ENCODE measurements at places on chromosomes 6 and 20. TPM values are rescaled to one million over a fixed set of nuclear protein-coding genes. Genes with fewer than 3 reads are reported as not detected.

Gene LY6G5C
- total RNA-seq, result not detected

Gene PET117
- total RNA-seq, result 9.9 TPM

Gene HLA-DOA
- total RNA-seq, result 7.2 TPM

Gene BPIFB2
- total RNA-seq, result not detected

Gene BANF2
- not detected for total RNA-seq

Gene SCRT2
- not detected for total RNA-seq

Gene BPIFB1
- total RNA-seq, result not detected

DNA sequence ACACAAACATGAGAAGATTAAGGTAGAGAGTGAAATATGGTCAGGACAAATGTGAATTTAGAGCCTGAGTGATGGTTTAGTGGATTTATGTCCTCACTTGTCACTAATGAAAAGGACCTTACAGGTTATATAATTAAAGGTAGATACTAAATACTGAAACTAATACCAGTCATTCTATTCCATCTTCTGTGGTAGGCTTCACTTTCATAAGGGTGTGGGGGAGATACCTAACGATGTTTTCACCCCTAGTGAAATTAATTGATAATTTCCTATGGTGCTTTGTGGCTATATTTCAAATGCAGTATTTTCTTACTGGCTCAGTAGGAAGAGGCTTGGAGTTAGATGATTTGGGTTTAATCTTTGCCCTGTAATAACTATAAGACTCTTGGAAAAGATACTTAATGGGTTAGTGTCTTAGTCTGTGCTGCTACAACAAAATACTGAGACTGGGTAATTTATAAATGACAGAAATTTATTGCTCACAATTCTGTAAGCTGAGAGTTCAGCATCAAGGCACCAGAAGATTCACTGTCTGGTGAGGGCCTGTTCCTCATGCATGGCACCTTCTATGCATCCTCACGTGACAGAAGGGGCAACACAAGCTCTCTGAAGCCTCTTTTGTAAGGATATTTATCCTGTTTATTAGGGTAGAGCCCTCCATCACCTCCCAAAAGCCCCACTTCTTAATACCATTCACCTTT lies 21.3 kb downstream of the RNF217 start:
- H3K4me1 ChIP-seq, result peaks cover 2% of the 10 kb centered on the region
- H3K36me3 ChIP-seq, result no peaks in the 10 kb centered on the region
- H3K27me3 ChIP-seq, result no peaks in the 10 kb centered on the region
- H3K27ac ChIP-seq, result no peak overlapping the region
- no peak for DNase-seq

DNA sequence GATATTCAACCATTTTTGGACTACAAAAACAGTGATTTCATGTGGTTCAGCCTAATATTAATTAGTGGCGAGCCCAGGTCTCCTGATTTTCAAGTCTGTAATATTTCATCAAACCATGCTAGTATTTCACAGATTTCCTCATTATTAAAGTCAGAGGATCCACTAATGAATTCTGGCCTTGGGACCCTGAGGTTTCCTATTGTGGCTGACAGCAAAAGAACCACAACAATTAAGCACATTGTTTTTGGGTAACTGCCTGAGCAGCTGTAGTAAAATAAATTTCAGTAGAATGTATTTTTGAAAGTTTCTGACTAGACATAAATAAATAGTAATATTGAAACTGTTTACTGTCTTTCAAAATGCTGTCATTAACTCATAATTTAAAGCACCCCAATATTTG lies 630.7 kb upstream of the MMS22L start:
- H3K4me1 ChIP-seq, result no peaks in the 10 kb centered on the region
- no peaks in the 10 kb centered on the region for H3K27me3 ChIP-seq
- H3K27ac ChIP-seq, result no peak overlapping the region
- H3K4me3 ChIP-seq, result no peak overlapping the region

GRCh38 chr6:107965746-107966145 lies 7.7 kb upstream of the SEC63 start:
- no peak overlapping the region for H3K4me3 ChIP-seq
- no peaks in the 10 kb centered on the region for H3K4me1 ChIP-seq
- no peak for DNase-seq
- H3K27me3 ChIP-seq, result no peaks in the 10 kb centered on the region
- no peak overlapping the region for H3K27ac ChIP-seq
- H3K36me3 ChIP-seq, result no peaks in the 10 kb centered on the region

GRCh38 chr6:28517964-28518363 lies 2.4 kb upstream of the GPX6 start:
- H3K4me1 ChIP-seq, result no peaks in the 10 kb centered on the region
- no peaks in the 10 kb centered on the region for H3K27me3 ChIP-seq
- H3K27ac ChIP-seq, result no peak overlapping the region
- H3K36me3 ChIP-seq, result no peaks in the 10 kb centered on the region
- no peak overlapping the region for H3K4me3 ChIP-seq

DNA sequence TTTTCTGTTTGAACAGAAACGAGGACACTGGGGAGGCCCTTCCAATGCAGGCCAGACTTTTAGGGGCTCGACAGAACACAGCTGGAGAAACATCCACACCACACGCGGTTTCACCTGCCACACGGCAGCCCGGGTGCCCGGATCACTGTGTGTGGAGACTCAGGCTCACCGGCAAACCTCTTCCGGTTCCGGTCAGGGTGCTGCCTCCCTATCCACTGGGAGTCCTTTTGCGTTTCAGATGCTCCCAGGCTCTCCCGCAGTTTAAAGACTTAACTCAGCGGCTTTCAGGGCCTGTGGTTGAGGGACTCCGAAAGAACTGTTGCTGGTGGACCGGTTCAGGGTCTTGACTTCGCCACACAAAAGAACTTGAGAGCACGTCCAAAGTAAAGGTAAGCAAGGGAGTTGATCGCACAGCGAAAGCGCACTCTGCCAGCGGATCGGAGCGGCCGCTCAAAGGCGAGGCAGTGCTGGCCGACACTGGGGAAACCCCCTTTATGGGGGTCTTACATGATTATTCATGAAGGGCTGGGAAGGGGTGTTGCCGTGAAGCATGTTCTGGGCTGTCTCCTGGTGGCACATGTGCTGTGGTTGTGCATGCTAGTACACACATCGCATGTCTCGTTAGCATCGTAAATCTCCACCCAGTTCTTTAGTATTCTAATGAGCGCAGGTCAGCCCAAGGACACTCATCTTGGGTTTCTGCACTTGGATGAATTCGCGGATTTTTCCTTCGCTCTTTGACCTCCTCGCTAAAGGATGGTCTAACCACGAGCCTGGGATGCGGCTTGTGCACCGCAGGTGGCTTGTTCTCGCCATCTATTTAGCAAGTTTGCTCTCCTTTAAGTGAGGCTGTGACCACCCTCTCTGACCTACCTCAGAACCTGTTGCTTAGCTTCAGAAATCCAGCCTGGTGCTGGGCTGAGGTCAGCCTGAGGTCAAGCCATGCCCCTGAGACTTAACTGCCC lies 180.3 kb downstream of the CDH26 start:
- peak; percentile 50 for DNase-seq
- H3K27me3 ChIP-seq, result no peaks in the 10 kb centered on the region
- no peak overlapping the region for H3K27ac ChIP-seq
- H3K4me1 ChIP-seq, result peaks cover 4% of the 10 kb centered on the region
- H3K36me3 ChIP-seq, result no peaks in the 10 kb centered on the region

GRCh38 chr6:136404007-136404406 lies 114.4 kb upstream of the BCLAF1 start:
- no peaks in the 10 kb centered on the region for H3K4me1 ChIP-seq
- H3K36me3 ChIP-seq, result no peaks in the 10 kb centered on the region
- no peak overlapping the region for H3K4me3 ChIP-seq
- H3K27ac ChIP-seq, result no peak overlapping the region

DNA sequence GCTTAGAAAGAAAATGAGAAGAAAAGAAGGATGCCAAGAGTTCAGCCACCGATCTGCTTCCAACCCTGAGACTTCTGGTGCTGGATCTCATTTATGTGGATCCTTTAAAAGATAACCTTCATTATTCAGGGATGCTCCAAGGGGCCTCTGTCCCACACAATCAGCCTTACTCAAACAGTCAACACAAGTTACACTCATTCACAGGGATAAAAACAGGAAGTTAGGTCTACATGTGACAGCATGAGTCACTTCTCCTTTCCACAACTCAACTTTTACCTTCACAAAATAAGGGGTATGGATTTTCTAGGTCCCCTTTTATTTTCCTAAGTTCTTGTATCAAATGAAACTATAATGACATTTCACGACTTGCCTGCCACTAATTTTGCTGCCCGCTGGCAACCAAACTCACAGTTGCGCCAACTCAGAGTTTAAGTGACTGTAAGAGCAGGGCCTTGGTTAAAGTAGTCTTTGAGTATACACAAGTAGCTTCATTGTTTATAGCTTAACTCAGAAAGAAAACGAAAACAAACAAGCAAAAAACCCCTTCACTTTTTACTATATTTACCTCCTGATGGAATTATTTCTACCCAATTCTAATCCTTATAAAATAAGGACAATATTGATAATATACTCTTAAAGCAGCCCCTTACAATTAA lies 278.8 kb upstream of the RUNX2 start:
- no peaks in the 10 kb centered on the region for H3K4me1 ChIP-seq
- no peak overlapping the region for H3K4me3 ChIP-seq
- DNase-seq, result no peak
- H3K36me3 ChIP-seq, result no peaks in the 10 kb centered on the region

GRCh38 chr6:133740816-133741215 lies 148.1 kb upstream of the TCF21 start:
- DNase-seq, result no peak
- no peak overlapping the region for H3K27ac ChIP-seq
- H3K4me3 ChIP-seq, result no peak overlapping the region

GRCh38 chr6:128206610-128207426 lies 306.0 kb upstream of the THEMIS start:
- no peaks in the 10 kb centered on the region for H3K27me3 ChIP-seq
- H3K4me3 ChIP-seq, result no peak overlapping the region
- H3K4me1 ChIP-seq, result no peaks in the 10 kb centered on the region
- H3K27ac ChIP-seq, result no peak overlapping the region

GRCh38 chr6:91717094-91717493 lies 1130.2 kb upstream of the MAP3K7 start:
- no peak overlapping the region for H3K4me3 ChIP-seq
- no peak overlapping the region for H3K27ac ChIP-seq
- H3K36me3 ChIP-seq, result no peaks in the 10 kb centered on the region
- no peaks in the 10 kb centered on the region for H3K27me3 ChIP-seq
- no peak for DNase-seq

DNA sequence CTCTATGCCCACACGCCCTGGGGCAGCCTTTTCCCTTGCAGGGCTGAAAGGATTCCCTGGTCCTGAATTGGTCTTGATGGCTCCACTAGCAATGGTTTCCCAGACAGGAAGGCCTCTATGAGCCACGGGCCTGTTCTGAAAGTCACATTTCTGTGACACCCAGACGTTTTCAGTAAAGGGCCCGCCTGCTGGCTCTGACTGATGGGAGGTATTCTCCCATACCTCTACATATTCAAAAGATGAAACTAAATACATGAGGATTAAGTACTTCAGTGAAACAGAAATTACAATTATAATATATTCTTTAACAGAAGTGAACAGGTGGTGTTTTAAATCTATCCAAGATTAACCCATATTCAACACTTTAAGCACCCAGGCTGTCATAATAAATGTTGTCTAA lies 629.8 kb downstream of the CDH26 start:
- no peaks in the 10 kb centered on the region for H3K4me1 ChIP-seq
- H3K27me3 ChIP-seq, result no peaks in the 10 kb centered on the region
- no peak overlapping the region for H3K27ac ChIP-seq

DNA sequence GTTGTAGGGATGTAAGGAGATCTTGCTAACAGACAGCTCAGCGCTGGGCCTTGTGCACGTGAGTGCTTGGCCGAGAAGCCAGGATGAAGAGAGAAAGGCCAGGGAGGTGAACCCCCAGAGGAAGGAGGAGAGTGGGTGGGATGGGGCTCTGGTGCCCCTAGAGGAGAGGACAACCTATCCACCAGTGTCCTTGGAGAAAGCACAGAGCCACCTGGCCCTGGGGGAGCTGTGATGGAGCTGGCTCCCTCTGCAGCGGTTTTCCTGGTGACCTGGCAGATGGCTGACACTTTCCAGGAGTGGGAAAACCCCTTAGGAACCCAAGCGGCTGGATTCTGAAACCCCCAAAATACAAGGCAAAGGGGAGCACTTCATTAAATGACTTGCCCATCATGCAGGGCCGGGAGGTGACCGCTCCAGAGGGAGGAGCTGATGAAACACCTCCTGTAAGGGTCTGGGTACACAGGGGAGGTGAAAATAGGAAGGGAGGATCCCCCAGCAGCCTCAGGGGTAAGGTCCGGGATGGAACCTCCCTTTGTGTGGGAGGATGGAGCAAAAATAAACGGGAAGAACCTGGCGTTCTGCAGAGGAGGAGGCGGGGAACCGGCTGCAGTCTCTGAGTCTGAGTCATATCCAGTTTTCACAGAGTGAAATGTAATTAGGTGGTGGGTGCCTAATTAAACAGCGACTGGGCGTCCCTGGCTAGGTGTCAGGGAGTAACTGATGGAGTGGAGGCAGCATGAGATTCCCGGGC lies 80.4 kb downstream of the SULF2 start:
- DNase-seq, result peak; percentile 72
- H3K36me3 ChIP-seq, result no peaks in the 10 kb centered on the region
- no peak overlapping the region for H3K27ac ChIP-seq
- no peak overlapping the region for H3K4me3 ChIP-seq

DNA sequence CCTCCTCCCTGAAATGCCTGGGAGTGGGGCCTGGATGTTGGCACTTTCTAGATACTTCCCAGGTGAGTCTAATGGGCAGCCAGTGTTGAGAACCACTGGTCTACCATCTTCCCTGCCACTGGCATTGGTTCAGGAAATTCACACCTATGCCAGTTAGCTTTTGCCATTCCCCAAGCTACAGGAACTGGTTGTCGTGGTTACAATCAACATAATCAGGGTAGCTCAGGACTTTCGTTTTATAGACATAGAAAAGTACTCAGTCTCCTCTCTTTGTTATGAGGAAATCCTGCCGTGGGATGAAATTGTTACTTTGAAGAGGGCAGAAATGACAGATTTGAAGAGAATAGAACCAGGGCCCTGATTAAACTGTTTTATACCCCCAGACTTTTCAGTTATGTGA lies 127.9 kb upstream of the FOXO3 start:
- DNase-seq, result no peak
- H3K36me3 ChIP-seq, result no peaks in the 10 kb centered on the region
- no peaks in the 10 kb centered on the region for H3K27me3 ChIP-seq
- H3K4me1 ChIP-seq, result no peaks in the 10 kb centered on the region
- H3K27ac ChIP-seq, result no peak overlapping the region

DNA sequence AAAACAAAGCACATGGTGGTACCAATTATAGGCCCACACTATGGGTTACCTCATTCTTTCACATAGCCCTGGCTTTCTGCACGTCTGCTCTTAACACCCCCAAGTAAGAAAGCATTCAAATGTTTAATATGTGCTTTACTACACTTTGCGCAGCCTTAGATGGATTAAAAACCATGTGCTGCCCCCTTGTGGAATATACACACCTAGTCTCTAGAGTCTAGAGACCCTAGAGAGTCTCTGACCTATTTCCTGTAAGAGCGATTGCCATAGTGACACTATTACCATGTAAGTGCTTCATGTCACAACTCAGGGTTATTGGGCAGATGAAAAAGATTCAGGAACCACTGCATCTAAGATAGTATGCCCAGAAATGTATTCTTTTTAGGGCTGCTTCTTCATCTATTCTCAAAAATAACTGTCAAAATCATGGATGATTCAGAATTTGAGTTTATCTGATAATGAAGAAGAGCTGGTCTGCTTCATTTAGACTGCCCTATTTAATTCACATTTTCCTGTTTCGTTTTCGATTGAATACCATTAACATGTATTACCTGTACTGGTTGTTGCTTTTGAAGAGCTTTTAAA lies 186.3 kb downstream of the ADGB start:
- no peak overlapping the region for H3K27ac ChIP-seq
- no peaks in the 10 kb centered on the region for H3K4me1 ChIP-seq
- H3K36me3 ChIP-seq, result no peaks in the 10 kb centered on the region
